ENCODE measurements at places on chromosomes 3 and 15.

- no peak for DNase-seq
Observed at GRCh38 chr3:151197981-151198767, 4.8 kb downstream of the GPR171 start.

DNA sequence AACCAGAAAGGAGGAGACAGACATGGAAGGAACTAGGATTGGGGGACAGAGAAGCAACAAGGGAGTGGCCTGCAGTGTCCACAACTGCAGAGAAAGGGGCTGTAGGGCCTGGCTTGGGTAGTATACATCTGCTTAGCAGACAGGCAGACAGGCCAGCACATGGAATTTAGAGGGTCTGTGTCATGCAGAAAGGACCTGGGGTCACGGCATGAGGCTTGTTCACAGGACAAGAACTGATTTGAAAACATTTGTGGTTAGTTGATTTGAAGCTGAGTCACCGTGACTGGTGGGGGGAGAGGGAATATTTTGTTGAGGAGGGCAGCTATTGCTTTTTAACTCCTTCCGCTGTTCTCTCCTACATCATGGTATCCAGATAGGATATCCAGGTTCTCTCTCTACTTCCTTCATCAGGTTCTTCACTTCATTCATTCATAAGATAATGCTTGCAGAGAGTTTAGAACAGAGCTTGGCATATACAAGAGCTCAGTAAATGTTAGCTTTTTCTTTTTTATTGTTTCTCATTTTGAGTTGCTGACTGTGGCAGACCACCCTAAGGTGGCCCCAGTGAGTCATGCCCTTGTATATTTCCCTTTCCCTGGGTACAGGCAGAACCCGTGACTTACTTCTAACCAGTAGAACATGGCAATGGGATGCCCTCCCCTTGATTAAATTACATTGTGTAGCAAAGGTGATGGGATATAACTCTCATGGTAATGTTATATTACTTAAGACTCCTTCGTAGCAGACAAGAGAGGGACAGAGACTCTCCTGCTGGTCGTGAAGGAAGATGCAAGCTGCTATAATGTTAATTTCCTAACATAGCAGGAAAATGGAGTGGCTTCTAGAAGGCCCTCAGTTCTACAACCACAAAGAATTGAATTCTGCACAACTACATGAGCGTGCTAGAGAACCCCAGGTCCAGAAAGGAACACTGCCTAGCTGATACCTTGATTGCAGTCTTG is 95.0 kb upstream of the NMNAT3 start:
- no peak for DNase-seq

- DNase-seq = no peak
Observed at GRCh38 chr15:63090887-63091286, 30.8 kb upstream of the LACTB start.

DNA sequence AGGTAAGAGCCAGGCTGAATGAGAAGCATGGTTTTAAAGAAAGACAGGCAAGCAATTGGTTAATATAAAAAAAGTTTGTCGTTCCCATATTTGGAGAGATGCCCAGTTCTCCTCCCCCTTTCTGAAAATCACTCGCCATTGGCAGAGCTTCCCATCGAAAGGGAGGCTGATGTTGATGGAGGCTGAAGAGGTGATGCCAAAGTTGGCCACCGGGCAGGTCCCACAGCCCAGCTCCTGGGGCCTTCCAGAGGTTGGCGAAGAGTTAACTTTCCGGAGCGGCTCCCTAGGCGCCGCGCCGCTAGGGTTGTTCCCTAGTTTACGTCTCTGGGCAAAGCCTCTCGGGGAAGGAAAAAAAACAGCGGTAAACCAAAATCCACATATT is 793 bp downstream of the PCOLCE2 start:
- peak; percentile 50 for DNase-seq

- no peak for DNase-seq
Observed at GRCh38 chr3:171389491-171389890, 70.7 kb downstream of the TNIK start.

DNA sequence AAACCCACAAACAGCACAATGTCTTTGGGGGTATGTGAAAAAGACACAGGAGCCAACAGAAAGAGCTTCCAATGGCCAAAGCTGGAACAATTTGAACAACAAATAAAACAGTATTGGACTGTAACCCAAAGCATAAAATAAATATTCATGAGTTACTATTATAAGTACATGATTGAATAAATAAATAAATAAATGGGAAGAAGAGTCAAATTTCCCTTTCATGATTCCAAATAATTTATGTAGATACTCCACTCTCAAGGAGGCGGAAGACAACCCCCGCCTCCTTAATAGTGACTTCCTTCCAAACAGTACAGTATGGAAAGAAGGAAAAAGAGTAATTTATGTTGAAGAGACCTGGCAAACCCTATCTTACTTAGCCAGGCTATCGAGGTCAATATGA is 124.4 kb upstream of the P2RY1 start:
- no peak for DNase-seq
